ENCODE measurements at places on chromosomes 3 and 15. TPM values are rescaled to one million over a fixed set of nuclear protein-coding genes. Genes with fewer than 3 reads are reported as not detected.

BCHE gene
- 1.7 TPM for total RNA-seq

TMEM212 gene
- not detected for total RNA-seq

COL8A1 gene
- total RNA-seq, result 10.7 TPM

VGLL3 gene
- 60.5 TPM for total RNA-seq

DNAH12 gene
- 0.44 TPM for total RNA-seq

All from subcutaneous adipose tissue (tissue), 4 donors.